ENCODE measurements at places on chromosomes 2 and 18.

DNA sequence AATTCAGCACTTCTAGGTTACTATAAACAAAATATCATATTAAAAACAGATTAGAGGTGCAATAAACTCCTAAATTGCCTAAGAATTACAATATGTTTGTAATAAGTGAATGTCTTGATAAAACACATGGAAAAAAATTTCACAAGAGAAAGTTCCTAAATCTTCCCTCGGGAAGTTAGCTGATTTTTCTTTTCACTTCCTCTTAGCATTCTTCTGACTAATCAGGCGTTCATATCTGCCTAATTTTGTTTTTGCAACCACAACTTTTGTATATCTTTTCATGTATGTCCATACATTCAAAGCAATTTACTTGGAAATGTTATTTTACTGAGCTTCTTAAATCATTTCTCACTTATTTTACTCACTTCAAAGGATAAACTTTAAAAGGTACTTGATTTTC, 88.5 kb downstream of the RTTN start:
- DNase-seq = no peak

GRCh38 chr2:8558096-8558495, 123.8 kb upstream of the ID2 start:
- no peak for DNase-seq

DNA sequence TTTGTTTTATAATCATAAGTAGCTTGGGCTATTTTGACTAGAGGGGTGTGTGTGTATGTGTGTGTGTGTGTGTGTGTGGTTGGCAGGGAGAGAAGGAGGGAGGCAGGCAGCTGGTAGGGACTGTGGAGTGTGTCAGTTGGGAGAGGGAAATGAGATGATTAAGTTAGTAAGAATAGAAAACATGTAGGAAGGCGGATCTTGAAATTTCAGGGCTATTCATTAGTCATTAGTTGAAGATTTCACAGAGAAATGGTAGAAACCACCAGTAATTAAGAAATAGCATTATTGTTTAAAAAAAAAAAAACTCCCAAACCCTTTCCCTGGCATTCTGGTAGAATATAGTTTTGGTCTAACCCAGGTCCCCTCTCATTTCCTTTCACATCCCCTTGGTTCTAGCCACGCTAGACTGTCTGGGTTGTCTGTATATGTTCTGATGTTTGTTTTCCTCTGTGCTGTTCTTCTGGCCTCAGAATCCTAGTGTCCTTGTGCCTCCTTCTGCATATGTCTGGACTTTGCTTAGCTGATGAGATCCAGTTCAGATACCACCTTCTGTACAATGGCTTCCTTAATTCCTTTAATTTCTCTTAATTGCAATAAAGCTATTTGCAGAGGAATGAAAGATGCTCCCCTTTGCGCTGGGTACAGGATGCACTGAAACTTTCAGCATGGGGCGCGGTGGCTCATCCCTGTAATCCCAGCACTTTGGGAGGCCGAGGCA, 161.6 kb downstream of the NEDD4L start:
- DNase-seq = no peak

DNA sequence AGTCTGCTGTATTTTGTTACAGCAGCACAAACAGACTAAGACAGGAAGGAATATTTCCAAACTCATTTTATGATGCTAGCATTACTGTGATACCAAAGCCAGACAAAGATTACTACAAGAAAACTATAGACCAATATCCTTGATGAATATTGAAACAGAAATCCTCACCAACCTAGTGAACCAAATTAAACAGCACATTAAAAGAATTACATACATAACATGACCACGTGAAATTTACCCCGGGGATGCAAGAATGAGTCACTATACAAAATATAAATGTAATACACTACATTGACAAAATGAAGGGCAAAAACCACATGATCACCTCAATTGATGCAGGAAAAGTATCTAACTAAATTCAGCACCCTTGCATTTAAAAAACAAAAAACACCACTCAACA, 112.6 kb downstream of the CHN1 start:
- no peak for DNase-seq

DNA sequence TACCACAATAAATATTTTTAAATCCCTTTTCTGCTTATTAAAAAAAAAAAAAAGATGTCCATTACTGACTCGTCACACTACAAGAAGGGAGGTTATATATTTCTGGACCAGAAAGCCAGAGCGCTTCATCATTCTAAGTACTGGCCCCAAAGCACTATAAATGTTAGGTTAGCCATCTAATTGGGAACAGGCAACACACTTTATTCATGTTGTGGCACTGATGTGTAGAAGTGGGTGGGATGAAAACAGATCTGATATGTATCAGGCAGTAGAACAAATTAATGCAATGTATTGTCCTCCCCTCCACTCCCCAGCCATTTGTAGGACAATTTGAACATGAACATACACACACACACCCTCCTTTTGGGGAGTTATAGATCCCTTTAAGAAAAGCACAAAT, 24.4 kb downstream of the LANCL1 start:
- DNase-seq = no peak

DNA sequence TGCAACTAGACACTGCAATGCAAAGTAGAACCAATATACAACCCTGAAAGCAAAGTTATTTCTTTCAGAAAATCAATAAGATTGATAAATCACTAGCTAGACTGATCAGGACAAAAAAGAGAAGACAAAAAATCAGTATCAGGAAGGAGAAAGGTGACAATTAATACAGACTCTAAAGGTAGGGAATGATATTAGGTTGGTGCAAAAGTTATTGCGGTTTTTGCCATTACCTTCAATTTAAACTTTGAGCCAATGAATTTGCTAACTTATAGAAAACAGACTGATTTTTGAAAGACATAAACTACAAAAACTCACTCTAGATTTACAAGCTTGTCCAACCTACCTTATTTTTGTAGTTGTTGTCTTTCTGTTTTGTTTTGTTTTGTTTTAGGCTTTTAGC, 30.5 kb upstream of the MRPS9 start:
- DNase-seq = no peak

GRCh38 chr18:59079264-59079663, 60.4 kb upstream of the SEC11C start:
- no peak for DNase-seq

GRCh38 chr18:78174737-78175136, 804.9 kb upstream of the SALL3 start:
- no peak for DNase-seq

GRCh38 chr2:237181844-237182243, 96.2 kb downstream of the COPS8 start:
- no peak for DNase-seq

GRCh38 chr2:172226244-172227061, 123.8 kb upstream of the DLX2 start:
- DNase-seq = peak; percentile 16

DNA sequence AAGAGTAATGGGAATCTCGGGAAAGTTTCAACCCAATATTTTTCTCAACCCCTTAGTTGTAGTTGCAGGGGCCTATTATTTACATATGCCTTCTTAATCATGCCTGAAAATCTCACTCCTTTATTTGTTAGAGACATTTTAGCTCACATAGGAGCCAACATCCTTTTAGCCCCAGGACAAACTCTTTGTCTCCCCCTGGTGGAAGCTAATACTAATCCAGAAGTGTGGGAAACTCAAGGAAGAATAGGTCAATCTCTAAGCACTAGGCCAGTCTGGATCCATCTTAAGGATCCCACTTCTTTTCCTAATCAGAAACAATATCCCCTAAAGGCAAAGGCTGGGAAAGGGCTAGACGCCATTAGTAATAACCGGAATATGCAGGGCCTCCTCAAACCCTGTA, 550.9 kb upstream of the PKDCC start:
- DNase-seq = no peak

GRCh38 chr2:145815933-145816332, 1296.0 kb upstream of the ZEB2 start:
- no peak for DNase-seq

DNA sequence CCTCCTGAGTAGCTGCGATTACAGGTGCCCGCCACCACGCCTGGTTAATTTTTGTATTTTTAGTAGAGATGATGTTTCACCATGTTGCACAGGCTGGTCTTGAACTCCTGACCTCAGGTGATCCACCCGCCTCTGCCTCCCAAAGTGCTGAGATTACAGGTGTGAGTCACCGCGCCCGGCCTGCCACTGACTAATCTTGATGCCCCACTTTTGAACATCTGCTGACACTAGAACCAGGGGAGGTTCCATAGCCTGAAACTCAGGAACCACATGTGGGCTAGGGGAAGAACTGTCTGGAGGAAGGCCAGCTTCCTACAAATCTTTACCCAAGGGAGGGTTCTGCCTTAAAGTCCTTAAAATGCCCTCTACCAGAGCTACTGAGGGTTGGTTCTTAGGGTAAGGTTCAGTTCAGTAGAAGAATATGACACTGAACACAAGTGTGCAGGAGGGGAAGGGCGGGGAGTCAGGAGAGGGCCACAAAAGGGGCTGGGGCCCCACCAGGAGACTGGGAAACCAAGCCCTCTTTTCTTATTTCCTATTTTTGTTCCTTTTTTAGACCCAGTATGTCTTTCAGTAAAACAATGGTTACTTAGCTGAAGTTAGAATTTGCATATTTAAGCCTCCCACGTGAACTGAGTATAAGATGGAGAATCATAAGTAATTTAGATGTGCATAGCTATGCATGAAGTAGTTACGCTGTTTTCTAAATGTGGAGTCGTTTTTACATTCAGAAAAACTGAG, 6.3 kb upstream of the RAB31 start:
- no peak for DNase-seq

- DNase-seq = no peak
These were observed 12.0 kb downstream of the PCBP1 start for GRCh38 chr2:70099270-70099669.

DNA sequence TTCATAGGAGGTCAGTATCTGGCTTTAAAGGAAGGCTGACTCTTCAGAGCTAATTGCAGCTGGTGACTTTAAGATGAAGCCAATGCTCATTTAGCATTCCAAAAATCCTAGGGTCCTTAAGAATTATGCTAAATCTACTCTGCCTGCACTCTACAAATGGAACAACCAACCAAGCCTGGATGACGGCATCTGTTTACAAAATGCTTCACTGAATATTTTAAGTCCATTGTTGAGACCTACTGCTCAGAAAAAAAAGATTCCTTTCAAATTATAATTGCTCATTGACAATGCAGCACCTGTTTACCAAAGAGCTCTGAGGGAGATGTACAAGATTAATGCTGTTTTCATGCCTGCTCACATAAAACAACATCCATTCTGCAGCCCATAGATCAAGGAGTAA, 31.4 kb downstream of the YWHAQ start:
- DNase-seq = no peak

GRCh38 chr2:62971936-62972335, 78.7 kb upstream of the OTX1 start:
- no peak for DNase-seq

DNA sequence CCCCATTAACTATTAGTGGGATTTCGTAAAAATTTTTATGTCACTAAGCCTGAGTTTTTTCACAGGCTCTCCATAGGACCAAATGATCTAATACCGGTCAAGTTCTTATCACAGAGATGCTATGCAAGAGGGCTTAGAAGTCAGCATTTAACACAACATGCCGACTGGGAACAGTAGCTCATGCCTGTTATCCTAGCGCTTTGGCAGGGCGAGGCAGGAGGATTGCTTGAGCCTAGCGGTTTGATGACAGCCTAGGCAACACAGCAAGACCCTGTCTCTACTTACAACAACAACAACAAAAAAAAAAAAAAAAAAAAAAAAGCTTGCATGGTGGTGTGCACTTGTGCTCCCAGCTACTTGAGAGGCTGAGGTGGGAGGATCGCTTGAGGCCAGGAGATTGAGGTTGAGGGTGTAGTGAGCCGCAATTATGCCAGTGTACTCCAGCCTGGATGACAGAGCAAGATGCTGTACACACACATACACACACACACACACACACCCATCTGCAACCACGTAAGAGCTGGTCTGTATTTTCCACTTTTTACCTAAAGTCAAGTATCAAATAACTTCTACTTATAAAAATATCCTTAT, 67.6 kb upstream of the FAM124B start:
- DNase-seq = no peak

- DNase-seq = no peak
These were observed 7.3 kb upstream of the PRLH start for GRCh38 chr2:237558961-237559641.

DNA sequence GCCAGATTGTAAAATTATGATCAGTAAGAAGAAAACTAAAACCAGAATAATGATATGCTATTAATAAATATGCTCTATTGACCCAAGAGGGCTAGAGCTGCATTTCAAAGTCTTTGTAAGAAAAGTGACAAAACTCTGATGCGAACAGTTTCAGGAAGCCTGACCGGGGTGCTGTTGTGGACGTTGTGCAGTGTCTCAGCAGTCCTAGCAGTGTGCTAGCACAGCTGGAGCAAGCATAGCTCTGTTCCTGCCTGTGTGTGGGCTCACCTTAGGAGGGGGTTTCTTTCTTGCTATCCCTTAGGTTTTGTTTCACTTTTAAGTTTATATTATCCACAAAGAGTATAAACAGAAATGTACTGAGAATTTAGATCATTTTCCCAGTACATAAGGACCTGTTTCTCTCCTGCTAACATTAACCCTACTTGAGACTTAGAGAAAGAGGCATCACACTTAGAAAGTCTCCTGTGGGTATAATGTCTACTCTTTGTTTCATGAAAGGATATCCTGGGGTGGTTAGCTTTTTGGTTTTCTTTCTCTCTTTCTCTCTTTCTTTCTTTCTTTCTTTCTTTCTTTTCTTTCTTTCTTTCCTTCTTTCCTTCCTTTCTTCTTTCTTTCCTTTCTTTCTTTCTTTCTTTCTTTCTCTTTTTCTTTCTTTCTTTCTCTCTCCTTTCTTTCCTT, 124.5 kb downstream of the TMEM182 start:
- no peak for DNase-seq

DNA sequence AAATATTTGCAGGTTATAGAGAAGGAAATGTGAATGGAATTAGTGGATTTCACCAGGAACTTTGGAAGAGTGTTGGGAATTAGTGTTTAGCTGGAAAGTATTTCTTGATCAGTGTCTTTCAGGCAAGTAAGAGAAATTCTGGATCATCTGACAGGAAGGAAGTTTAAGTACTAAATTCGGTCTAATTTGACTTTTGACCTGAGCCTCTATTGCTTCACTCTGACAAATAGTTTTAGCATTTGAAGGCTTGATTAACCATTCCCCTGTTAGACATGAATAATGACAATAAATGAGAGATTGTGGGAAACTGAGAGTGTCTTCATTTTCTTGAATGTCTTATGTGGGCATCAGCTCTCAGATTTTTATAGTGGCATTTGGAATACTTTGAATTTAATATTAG, 16.0 kb downstream of the CCNT2 start:
- DNase-seq = no peak

DNA sequence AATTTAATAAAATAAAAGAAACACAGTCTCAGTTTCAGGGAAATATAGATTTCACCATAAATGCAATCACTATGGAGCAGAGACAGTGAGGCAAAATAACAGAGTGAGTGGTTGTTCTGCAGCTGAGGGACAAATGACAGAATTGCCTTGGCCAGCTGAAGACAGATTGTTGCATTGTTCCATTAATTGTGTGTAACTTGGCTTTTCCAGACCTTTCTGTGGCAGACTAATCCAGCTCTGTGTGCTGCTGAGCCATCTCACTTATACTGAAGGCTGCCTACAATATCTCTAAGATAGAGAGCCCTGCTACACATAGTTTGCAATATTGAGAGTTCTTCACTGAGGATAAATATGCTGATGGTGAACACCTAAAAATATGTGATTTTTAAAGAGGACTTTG, 11.5 kb downstream of the LRRTM1 start:
- DNase-seq = no peak

Measured in activated naive CD4-positive, alpha-beta T cell (primary cell).